Left cardiac atrium (tissue), 4 donors: ENCODE measurements at places on chromosomes 13 and 19.

- DNase-seq = no peak
Measured at GRCh38 chr19:15101479-15102082, 5.6 kb upstream of the SYDE1 start.

DNA sequence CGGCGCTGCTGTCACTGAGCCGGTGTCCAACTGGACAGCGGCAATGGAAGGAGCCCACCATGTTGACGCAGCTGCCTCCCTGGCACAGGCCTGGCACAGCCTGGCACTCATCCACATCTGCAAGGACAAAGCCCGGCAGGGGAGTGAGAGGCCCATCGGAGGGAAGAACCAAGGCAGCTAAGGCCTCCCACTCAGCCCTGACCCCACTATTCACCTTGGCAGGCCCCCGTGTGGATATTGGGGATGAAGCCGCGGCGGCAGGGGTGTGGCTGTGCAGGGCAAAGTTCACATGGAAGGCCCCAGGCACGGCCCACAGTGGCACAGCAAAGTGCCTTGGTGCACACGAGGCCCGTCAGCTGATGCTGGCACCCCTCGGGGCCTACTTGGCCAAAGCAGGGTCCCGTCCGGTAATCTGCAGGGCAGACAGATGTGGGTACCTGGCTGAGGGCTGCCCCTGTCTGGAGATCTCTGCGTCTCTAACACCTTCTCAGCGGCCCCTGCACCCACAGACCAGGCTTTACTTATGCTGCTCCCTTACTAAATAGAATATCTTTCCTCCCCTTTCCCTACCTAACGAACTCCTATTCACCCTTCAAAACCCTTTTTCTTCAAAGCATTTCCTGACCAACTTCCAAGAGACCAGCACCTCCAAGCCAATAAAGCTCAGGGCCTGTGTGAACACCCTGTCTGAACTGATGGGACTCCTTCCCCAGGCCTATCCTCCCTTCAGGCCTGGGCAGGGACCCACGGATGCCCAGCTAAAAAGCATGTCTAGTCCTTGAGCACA lies 7.5 kb downstream of the FBN3 start:
- DNase-seq = no peak

- DNase-seq = no peak
Measured at GRCh38 chr19:10510301-10510802, 6.9 kb downstream of the S1PR5 start.

GRCh38 chr19:1843646-1844394 lies 4.5 kb downstream of the REXO1 start:
- no peak for DNase-seq

- DNase-seq = no peak
Measured at GRCh38 chr19:33234092-33234491, 8.4 kb upstream of the SLC7A10 start.

GRCh38 chr13:66003558-66003957 lies 1226.6 kb downstream of the PCDH9 start:
- DNase-seq = no peak

GRCh38 chr13:84760956-84761355 lies 878.7 kb upstream of the SLITRK1 start:
- DNase-seq = no peak

DNA sequence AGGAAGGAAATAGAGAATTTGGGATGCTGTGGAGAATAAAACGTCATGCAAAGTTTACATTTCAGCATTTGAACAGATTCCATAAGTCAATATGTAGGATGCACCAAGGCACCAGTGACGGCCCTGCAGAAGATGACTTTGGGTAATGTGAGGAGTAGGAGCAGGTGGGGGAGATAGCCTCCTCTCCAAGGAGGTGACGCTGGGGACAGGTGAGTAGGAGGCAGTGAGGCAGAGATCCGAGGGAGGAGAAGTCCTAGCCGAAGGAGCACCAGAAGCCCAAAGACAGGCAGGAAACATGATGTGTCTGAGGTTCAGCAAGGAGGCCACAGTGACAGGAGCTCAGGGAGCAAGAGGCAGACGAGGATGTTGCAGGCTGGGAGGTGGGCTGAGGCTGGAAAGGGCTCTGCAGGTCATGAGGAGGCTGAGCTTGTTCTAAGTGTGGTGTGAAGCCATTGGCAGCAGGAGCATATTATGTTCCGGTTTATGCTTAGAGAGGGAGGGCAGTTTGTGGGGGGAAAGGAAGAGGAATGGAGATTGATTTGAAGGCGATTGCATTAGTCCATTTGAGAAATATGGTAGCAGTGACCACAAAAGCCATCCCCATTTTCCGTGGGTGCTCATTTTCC lies 55.7 kb upstream of the C1QTNF9 start:
- no peak for DNase-seq

DNA sequence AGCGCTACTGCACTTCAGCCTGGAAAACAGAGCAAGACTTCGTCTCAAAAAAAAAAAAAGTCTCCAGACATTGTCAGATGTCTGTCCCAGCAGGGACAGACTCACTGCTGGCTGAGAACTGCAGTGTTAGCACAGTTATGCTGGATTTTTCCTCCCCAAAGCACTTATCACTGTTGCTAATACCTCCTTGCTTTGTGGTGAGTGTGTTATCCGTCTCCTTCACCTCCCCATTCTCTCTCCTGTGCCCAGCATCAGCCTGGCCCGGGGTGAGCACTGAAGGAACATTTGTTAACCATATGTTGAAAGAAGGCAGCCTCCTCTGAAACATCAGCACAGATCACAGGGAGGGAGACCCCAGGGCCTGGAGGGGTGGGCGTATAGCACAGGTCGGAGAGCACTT lies 11.3 kb downstream of the MYO9B start:
- DNase-seq = no peak

GRCh38 chr13:44762911-44763310 lies 186.8 kb upstream of the TSC22D1 start:
- no peak for DNase-seq

- peak; percentile 43 for DNase-seq
Measured at GRCh38 chr13:94481941-94482340, 2.5 kb upstream of the DCT start.

DNA sequence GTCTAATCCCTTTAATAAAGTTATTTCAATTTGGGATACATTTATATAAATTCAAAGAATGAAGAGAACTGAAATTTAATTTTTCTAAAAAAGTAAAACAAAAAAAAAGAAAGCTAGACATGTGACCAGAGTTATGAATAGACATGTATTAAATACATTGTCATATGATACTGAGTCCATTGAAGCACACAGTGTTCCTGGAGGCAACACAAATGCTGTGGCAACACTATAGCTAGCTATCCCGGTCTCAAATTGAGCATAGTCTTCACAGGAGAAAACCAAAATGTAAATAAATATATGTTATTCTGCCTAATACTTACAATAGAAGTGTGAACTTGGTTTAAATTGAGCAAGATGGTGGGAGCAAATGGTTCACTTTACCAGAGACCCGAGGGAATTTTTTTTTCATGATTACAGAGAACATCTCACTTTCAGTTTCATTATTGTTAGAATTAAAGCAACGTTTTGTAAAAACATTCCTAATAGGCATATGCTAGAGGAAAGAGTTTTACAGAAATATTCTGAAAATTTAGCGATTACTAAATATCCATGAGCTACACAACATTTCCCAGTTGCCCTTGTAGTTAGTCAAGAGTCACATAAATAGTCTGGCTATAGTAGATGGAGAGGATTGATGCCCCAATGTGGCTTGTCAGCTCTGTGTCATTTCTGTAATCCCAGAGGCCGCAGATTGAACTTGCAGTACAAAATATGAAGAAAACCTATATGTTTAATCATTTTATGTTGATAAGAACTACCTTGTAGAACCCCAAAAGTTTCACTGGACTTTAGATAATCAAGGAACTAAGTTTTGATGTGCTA lies 775.7 kb upstream of the SPRY2 start:
- DNase-seq = no peak

GRCh38 chr19:14022469-14022868 lies 5.5 kb upstream of the RLN3 start:
- no peak for DNase-seq

- no peak for DNase-seq
Measured at GRCh38 chr13:24267274-24267673, 42.1 kb upstream of the C1QTNF9 start.

DNA sequence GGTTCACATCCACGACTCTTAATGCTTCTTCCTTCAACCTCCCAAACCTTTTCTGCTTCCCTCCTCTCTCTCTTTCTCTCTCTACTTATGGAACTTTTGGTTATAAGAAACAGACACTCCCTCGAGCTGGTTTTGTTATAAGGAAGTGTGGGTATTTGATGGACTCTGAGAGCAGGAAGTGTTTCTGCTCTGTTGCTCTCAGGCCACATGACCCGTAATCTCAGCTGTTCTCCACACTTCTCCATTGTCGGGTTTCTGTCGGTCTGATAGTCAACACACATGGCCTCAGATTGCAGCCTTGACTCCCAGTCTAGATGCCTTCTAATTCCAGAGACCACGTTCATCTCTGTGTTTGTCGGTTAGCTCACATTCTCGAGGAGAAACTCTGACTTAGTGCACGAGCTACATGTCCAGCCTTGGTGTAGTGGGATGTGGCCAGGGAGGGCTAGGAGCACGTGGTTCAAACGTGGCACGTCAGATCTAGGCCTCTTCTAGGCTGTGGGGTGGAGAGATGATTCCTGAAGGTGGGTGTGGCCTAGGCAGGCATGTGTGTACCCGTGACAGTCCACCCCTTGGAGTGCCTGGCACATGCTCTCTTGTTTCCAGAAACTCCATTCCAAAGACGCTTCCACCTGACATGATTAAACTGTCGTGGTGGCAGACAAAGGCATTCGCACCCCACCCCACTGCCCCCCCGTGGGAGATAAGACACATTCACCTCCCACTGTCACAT lies 26.3 kb downstream of the CNFN start:
- DNase-seq = no peak

DNA sequence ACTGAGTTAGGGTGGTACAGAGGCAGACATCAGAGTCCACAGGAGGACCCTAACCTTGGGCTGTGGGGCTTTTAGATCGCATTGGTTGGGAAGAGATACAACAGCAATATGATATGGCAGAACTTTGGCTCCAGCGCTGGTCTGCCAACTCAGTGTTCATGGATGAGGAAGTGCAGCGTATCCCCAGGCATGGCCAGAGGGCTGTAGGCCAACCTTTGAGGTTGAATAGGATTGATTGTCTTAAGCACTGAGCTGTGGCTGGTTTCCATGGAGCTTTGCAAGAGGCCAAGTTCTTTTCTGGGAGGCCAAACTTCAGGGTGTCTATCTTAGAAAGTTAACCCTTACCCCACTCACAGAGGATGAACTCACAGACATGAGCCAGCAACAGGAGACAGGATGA lies 144.1 kb upstream of the TMTC4 start:
- no peak for DNase-seq

GRCh38 chr19:14000691-14001375 lies 5.3 kb downstream of the RFX1 start:
- DNase-seq = no peak

DNA sequence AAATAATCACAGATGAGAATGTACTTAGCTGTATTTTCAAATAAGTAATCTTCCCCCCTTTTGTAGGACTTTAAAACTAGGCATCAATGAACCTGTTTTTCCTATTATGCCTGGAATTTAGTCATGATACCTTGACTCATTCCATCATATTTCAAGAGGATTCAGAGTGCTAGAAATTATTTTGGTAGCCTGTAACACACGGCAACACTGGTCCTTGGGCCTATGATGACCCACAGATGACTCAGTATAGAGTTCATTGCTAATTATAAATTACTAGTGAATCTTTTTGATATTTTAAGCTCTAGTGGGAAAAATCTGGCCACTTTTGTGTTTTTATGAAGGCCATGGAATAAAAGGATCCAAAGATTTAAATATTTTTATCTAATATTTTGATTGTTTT lies 26.0 kb upstream of the GARRE1 start:
- no peak for DNase-seq

GRCh38 chr19:55312621-55313512 lies 12.3 kb downstream of the TMEM150B start:
- DNase-seq = no peak

DNA sequence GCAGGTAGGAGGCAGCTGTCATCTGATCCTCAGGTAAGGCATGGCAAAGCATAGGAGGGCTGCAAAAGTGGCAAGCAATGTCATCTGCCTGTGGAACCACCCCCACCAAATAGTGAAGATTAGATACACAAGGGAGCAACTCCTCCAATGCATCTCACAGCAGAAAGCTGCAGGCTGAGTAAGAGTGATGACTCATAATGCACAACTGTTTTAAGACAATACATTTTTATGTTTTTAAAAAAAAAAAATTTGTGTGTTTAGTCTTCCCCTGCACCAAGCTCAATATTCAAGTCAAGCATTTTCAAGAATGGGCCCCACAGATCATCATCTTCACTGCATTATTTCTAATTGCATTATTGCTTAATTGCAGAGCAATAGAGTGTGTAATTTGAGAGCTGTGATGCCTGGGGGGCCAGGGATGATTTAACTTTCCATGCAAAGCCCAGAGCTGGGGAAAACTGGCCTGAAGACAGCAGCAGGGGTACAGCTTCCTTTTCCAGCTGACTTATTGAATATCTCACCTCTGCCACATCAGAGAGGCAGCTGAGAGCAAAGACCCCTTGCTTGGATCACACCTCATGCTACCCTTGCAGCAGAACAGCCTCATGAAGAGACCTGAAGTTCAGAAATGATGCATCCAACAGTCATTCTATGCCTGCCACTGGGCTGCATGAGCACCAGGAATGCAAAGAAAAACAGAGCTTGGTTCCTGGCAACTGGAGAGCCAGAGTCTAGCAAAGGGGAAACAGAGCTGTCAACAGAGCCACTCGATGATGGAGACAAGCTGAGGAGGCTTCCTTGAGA lies 22.7 kb upstream of the POP4 start:
- no peak for DNase-seq

GRCh38 chr13:27393101-27393500 lies 31.3 kb upstream of the GTF3A start:
- DNase-seq = no peak

GRCh38 chr13:33610438-33611120 lies 207.4 kb upstream of the RFC3 start:
- DNase-seq = peak; percentile 82

DNA sequence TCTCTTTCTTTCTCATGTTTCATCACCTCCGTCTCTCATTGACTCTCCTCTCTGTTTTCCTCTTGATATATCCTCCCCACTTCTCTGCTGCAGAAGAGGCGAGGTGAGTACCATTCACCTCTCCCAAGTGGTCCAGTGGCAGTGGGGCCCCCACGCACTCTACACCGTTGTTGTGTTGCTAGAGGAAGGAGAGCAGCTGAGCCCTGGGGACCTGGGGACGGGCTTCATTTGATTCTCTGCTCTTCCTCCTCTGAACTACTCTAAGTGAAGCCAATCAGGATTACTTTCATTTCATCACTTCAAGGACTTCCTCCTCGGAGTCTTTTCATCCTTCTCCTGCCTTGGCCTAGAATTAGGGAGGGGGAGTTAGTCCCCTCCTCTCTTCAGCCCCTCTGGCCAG lies 64.6 kb downstream of the CCNE1 start:
- no peak for DNase-seq

GRCh38 chr13:102690883-102691282 lies 4.0 kb downstream of the METTL21C start:
- no peak for DNase-seq

DNA sequence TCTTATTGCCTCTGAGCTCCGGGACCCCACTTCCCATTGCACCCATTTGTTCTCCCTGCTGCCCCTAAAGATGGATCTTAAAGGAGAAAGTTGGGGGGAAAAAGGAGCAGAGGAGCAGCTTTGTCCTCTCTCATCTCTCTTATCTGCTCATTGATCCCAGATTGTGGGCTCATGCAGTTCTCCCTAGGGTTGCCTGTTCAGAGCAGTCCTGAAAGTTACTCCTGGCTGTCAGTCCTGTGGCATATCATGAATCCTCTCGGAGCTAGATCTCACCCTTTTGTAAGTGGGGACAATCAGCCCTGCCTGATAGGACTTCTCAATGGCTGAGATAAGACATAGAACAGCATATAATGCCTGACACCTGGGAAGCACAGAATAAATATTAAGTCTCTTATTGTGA lies 440.3 kb downstream of the IRS2 start:
- no peak for DNase-seq

GRCh38 chr13:43136920-43137575 lies 113.7 kb downstream of the DNAJC15 start:
- DNase-seq = no peak
